Esophagus muscularis mucosa (tissue), 4 donors: ENCODE measurements at places on chromosomes 1 and 21. TPM values are rescaled to one million over a fixed set of nuclear protein-coding genes. Genes with fewer than 3 reads are reported as not detected.

Gene CLDN19
- total RNA-seq = not detected

Gene ERVH48-1
- total RNA-seq = not detected

Gene OR14C36
- total RNA-seq = not detected

Gene BSND
- total RNA-seq = not detected

Gene AIRE
- not detected for total RNA-seq

Gene AKIRIN1
- 63.8 TPM for total RNA-seq

Gene TAS1R1
- total RNA-seq = not detected

Gene SLC25A34
- total RNA-seq = 0.83 TPM

Gene TMIGD3
- 2.6 TPM for total RNA-seq

Gene TMPRSS15
- total RNA-seq = not detected

Gene ETV3L
- not detected for total RNA-seq

Gene B3GALT2
- total RNA-seq = 0.50 TPM

Gene C21orf58
- total RNA-seq = 1.3 TPM

Gene TDRD5
- not detected for total RNA-seq

Gene APH1A
- 51.7 TPM for total RNA-seq

Gene S100A3
- 4.2 TPM for total RNA-seq

Gene CACNA1S
- not detected for total RNA-seq

Gene MCOLN2
- total RNA-seq = 0.13 TPM

Gene CD1E
- total RNA-seq = not detected

Gene RGS8
- total RNA-seq = not detected

Gene CAPN8
- total RNA-seq = not detected

Gene HAO2
- total RNA-seq = not detected

Gene SMCP
- total RNA-seq = not detected

Gene IRF2BP2
- total RNA-seq = 86.4 TPM

Gene CELA2B
- total RNA-seq = not detected

Gene TMPRSS3
- not detected for total RNA-seq

Gene GPR37L1
- 0.69 TPM for total RNA-seq

Gene ZNF697
- 3.7 TPM for total RNA-seq

Gene PDPN
- 23.6 TPM for total RNA-seq

Gene CELA2A
- not detected for total RNA-seq

Gene CRP
- total RNA-seq = 0.17 TPM

Gene TMEM51
- total RNA-seq = 10.4 TPM

Gene FAM110D
- total RNA-seq = 14.8 TPM

Gene OR2G6
- not detected for total RNA-seq

Gene AUNIP
- total RNA-seq = not detected

Gene CD5L
- total RNA-seq = not detected

Gene LRRC38
- not detected for total RNA-seq

Gene PTCH2
- 1.2 TPM for total RNA-seq

Gene GPA33
- total RNA-seq = not detected

Gene OPN3
- 5.3 TPM for total RNA-seq

Gene OLFML2B
- 5.5 TPM for total RNA-seq

Gene LENEP
- total RNA-seq = not detected

Gene TMPRSS2
- not detected for total RNA-seq

Gene KPRP
- total RNA-seq = not detected

Gene S1PR1
- 17.9 TPM for total RNA-seq

Gene SSX2IP
- total RNA-seq = 13.7 TPM

Gene FGGY
- 26.0 TPM for total RNA-seq

Gene SRSF4
- total RNA-seq = 101 TPM

Gene DNAJC16
- 12.0 TPM for total RNA-seq

Gene OR2T33
- total RNA-seq = not detected

Gene FAM72A
- total RNA-seq = 4.6 TPM

Gene SASS6
- total RNA-seq = 2.3 TPM

Gene ATF3
- total RNA-seq = 29.7 TPM

Gene TOMM20
- total RNA-seq = 59.7 TPM
